ENCODE measurements at places on chromosomes 12 and 14.

- DNase-seq, result no peak
Observed at GRCh38 chr14:105378199-105378598, 20.1 kb upstream of the TEX22 start.

- no peak for DNase-seq
Observed at GRCh38 chr12:122789637-122790036, 15.3 kb downstream of the CCDC62 start.

DNA sequence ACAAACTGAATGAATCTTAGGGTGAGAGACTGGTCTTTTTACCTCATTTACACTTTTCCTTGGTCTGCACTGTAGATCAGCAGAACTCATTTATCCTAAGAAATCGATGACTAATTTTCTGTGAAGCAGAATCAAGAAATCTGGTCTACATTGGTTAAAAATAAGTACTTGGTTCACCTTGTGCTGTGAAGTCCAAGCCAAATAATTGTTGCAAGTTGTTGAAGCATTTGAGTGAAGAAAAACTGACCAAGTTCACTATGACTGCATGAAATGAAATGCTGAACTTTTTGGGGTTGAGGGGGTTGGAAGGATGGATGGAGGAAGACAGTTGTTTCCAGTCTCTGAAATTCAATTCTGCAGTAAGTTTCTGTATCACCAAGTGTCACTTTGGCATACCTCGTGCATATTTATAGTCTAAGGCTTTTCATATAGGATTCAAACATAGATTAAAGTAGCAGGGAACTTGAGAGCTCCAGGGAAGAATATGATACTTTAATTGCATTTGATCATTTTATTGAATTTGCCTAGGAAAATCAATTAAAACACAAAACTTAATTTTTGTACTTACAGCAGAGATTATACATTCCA, 75.0 kb downstream of the FAR2 start:
- no peak for DNase-seq

DNA sequence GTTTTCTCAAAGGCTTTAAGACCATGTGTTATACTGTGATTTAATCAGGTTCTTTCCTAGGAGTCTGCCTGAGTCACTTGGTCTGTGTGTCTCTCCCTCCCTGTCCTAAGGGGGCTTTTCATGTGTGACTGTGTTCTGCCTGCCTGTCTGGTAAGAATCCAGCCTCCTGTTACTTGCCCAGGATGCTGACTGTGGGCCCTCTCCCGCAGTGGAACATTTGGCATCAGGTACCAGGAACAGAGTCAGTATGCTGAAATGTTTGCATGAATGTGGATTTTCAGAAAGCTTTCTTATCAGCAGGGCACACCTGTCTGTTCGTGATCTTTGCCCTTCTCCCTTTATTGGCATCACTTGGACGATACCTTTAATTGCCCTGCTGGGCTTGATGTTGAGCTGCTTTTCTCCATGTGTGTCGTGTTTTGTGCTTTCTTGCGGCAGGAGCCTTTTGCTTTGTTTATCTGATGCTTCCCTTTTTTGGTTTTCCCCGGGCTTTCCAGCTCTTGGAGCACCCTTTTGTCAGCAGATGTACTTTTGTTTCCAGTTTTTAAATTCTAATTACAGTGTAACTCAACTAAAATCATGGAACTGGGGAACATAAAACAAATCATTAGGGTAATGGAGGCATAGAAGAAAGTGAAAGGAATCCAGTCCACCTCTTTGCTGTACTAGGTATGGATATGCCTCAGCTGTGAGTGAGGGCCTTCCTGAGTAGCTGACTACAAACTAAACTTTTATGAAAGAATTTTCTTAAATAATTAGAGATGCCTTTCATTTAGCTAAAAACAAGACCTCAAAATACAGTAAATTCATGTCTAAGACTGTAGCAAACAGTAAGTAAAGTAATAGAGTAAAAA, 72.5 kb downstream of the TRAF3 start:
- DNase-seq, result peak; percentile 51

DNA sequence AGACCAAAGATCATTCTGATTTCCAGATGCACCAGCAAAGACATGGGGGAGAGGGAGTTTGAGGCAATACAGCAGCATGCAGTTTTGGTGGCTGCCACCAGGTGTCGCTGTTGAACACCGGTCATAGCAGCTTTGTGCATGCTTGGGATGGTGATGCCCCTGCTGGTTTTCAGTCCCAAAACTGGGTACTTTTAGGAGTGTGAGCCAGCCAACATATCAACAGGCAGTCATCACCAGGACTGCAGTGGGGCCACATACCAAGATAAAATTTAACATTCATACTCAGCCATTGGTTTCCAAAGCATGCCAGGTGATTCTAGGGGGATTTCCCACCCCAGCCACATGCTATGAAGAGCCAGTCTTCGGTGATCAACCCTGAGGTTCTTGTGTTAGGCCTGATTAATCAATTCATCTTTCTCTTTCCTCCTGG, 64.2 kb downstream of the PHETA1 start:
- no peak for DNase-seq

DNA sequence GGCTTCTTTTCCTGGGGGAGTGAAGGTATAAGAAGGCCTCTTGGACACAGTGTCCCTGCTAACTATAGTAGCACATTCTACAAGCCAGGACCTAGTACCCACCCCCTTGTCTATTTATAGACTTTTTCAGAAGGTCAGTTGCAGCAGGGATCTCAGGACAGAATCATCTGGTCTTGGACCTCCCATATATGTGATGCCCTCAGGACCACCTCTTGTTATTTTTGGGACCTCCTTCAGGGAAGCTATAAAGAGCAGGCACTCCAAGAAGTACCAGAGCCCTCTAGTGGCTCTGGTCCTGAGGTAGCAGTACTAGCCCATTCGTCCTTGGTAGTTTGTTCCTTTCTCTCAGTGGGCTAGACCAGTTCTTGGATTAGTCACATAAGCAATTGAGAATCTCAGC, 4.3 kb downstream of the COQ10A start:
- peak; percentile 50 for DNase-seq

DNA sequence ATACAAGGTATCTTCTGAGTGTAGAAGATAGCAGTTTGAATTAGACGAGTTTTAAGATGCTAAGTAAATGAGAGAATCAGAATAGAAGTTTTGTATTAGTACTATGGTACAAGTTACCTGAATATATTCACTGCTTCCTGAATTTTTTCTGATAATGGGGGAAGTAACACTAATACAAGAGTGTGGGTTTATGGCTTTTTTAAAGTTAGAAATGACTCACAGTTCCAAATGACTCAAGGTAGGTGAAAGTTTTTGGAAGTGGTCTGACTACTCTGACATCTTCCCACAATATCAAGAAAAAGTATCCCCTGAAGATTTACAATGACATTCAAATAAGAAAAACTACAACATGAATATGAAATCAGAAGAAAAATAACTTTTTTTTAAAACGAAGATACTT, 123.7 kb upstream of the GARIN6 start:
- no peak for DNase-seq

GRCh38 chr12:117067016-117067415, 32.2 kb downstream of the TESC start:
- no peak for DNase-seq

DNA sequence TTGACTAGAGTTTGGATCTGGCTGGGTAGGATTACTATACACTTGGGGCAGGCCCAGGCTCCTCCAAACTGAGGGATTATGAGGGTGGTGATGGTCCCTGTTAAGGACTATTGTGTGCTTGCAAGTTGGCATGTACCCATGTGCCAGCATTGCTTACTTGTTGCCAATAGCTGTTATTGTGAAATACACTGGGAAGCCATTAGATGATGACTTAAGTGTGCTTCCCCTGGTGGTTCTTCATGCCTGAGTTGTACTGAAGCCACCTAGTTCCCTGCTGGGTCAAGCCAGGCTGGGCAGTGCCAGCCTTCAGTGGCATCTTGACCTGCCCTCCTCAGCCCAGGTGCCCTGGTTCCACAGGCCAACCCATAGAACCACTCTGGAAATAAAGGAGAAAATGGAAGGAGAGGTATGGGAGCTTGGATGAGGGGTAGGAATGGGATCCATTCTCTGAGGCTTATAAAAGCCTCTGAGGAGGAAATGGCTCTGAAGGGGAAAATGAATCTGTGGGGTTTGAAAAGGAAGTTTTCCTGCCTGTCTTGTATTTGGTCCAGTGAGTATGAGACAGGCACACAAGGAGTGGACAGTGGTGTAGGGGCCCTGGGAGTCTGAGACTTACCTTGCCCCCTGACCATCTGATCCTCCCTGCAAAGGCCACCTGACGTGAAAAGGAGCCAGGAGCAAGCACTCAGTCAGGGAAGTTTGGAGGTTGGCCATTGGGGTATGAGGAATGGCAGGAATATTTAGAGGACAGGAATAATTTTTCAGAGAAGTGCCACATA, 724 bp downstream of the LTB4R start:
- DNase-seq, result peak; percentile 26

- peak; percentile 60 for DNase-seq
Observed at GRCh38 chr14:32939254-32940065, 781 bp downstream of the NPAS3 start.

DNA sequence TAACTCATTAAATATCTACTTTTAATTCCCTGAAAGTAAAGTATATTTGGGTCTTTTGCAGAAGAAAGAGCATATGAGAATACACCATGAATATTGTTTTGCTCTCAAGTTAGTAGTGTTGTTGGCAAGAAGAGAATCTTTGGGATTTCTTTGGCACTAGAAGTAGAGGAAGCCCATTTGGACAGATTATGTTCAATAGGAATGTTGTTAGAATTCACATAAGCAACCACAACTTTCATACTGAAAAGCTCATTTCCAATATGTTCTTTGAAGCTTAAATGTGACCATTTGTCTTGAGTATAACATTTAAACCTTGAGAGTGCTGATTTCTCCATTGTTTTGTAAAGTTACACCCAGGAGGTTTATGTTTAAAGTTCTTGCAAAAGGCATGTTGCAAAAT, 37.6 kb downstream of the PLEKHG7 start:
- DNase-seq, result no peak

- DNase-seq, result no peak
Observed at GRCh38 chr12:93122569-93123091, 193.5 kb upstream of the EEA1 start.

DNA sequence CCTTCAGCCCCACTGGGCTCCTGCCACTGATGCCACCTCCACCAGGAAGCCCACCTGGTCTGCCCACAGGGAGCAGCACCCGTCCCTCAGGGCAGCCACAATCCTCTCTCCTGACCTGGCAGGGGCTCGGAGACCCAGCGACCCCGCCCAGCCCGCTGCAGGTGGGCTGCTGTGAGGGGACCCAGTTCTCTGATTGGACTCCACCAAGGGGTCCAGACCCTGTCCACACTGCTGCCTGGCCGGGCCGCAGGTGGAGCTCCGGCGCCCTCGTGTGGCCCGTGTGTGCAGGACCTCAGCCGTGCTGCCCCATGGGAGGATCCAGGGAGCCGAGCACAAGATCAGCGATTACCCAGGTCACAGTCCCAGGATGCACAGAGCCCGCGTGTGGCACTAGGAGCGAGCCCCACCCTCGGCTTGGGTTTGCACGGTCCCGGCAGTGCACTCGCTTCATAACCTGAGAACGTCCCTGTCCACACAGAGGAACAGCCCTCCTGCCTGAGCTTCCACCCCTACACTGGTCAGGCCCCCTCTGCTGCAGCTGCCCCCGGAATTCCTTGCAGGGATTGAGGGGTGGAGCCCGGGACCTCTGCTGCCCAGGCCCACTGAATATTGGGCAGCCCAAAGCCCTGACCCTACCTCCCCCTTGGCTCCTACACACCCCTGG, 35.4 kb upstream of the TMEM179 start:
- peak; percentile 55 for DNase-seq

DNA sequence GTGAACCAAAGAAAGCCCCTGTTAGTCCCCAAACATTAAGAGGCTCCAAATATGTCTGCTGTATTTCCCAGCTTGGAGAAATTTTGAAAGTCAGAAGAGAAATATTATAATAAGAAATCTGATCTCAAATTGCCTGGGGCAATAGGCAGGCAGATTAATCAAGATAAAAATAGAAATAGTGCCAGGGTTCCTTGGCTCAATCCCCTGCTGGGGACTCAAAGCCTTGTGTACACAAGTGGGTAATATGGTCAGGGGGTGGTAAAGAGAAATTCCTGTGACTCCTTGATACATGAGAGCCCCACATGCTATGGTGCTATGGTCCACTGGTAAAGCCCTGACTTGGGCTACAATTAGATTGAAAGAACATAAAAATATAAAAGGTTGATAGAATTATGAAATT, 41.3 kb upstream of the ARID2 start:
- DNase-seq, result no peak

- DNase-seq, result no peak
Observed at GRCh38 chr14:55336691-55337090, 65.5 kb downstream of the FBXO34 start.

GRCh38 chr14:68972507-68973218, 6.4 kb downstream of the ACTN1 start:
- peak; percentile 48 for DNase-seq

DNA sequence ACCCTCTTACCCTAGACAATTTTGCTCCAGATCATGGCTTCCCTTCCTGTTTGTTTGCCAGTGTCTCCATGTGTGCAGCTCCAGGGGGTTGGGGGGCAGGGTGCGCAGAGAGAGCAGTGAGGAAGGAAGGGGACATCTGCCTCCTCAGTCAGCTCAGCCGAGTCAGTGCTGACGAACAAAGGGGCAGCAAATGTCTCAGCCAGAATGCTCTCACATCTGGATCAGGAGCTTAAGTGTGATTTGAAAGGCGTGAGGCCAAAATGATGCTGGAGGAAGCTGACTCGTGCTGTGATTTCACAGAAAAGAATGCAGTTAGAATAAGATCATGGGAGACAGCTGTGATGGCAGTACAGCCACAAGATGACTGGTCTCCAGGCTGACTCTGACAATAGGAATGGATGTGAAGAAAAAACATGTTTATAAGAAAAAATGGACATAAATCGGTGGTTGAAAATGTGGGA, 27.1 kb upstream of the CDK17 start:
- peak; percentile 100 for DNase-seq

- DNase-seq, result no peak
Observed at GRCh38 chr14:74301594-74302151, 1.1 kb downstream of the ABCD4 start.

DNA sequence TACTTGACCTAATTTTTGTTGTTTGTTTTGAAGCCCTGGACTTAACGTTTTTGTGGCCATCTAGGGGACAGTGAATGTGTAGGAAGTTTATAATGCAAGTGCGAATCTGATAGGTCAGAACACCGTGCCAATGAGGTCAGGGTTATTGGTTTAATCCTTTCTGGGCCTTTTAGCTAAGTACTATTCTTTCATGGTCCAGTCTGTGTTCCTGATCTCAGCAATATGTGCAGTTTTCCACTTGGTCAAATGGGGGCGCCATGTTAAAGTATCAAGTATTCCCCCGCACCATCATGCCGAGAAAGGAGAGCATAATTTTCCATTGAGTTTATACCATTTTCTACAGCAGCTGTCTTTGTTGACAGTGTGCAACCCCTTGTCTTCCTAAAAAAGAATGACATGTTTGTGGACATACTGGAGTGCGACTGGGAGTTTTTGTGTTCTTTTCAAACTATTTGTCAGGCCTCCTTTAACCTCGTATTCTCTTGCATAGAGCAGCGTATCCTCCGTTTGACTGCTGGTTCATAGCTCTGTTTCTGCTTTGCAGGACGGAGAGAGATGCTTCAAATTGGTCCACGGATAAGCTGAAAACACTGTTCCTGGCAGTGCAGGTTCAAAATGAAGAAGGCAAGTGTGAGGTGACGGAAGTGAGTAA, 1.3 kb downstream of the AHSA1 start:
- DNase-seq, result peak; percentile 70
